HFF-Myc (cell line): ENCODE measurements at places on chromosomes 4 and X.
A peak's percentile ranks its signal among the peaks of the same experiment; 100 is the strongest.

- no peak for DNase-seq
Observed at GRCh38 chrX:11555759-11556158, 110.0 kb downstream of the ARHGAP6 start.

DNA sequence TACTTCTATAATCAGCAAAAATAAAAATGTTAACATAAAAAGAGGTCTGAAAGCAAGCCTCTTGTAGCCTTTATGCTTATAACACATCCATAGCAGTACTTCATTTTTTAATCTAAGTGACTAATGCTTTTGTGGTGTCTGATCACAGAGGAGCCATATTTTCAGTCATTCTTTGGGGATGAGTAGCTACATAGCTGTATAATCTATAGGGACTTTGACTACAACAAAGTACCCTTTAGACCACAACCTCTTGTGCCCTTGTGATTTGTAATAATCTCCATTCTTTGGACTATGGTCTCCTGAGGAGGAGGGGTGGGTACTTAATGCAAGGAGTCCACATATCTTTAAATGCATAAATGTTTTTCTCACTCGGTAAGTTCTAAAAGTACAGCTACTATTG lies 9.6 kb downstream of the DRP2 start:
- peak; percentile 4 for DNase-seq

GRCh38 chr4:174324236-174324635 lies 40.5 kb downstream of the CEP44 start:
- DNase-seq, result no peak

- DNase-seq, result no peak
Observed at GRCh38 chr4:119050527-119051090, 85.0 kb upstream of the MYOZ2 start.

- no peak for DNase-seq
Observed at GRCh38 chr4:70062000-70062399, 11.8 kb downstream of the HTN1 start.

- DNase-seq, result no peak
Observed at GRCh38 chr4:74934016-74934831, 1.3 kb downstream of the PARM1 start.

- DNase-seq, result no peak
Observed at GRCh38 chr4:144873226-144873990, 224.6 kb downstream of the ANAPC10 start.

GRCh38 chrX:8921615-8922014 lies 112.3 kb downstream of the FAM9B start:
- no peak for DNase-seq

GRCh38 chr4:42348247-42348646 lies 49.0 kb upstream of the SHISA3 start:
- DNase-seq, result no peak

DNA sequence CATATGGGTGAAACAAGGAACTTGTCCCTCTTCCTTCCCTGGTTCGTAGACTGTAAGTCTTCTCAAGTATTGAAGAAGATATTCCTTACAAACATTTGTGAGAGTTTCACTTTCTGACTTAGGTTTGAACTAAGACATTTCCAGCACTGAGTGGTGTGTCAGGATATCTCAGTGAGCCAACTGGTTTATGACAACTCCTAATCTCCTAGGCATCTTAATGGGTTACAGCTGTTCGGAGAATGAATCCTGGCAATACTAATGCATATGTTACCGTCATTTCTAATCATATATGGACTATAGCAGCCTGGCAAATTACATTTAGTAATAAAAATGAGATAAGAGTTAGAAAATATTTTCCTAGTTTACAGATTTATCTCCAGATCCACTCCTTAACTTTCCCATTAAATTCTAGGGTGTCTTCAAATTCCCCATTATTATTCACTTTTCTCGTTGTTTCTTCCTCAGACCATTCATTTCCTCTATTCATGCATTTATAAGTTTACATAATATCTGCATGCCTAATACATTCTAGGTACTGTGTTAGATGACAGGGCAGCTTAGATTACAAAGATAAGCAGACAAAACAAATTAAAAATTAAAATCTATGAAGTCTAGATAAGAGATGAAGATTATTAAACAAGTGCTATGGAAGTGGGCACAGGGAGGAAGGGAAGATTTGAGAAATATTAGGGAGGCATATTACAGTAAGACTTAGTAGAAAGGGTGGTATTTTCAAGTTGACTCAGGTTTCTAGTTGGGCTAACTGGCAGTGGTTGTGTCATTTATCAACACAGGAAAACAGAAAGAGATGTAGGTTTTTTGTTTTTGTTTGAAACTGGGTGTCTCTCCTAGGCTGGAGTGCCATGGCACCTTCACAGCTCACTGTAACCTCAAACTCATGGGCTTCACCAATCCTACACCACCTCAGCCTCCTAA lies 173.9 kb downstream of the WDFY3 start:
- DNase-seq, result peak; percentile 43

DNA sequence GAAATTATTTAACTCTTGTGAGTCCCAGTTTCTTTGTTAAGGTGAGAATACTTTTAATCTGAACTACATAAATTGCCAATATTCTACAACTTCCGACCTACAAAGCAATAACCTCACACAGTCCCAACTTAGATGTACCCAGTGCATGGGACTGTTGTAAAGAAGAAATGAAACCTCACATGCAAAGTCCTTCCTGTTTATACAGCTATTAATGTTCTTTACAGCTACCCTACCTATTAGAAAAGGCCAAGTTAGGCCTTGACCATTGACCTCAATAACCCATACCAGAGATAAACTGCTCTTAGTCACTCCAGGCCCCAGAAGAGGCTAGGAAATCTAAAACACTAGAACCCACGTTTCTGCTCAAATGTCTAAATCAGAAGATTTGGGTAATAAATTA lies 920.1 kb upstream of the TENM3 start:
- no peak for DNase-seq

DNA sequence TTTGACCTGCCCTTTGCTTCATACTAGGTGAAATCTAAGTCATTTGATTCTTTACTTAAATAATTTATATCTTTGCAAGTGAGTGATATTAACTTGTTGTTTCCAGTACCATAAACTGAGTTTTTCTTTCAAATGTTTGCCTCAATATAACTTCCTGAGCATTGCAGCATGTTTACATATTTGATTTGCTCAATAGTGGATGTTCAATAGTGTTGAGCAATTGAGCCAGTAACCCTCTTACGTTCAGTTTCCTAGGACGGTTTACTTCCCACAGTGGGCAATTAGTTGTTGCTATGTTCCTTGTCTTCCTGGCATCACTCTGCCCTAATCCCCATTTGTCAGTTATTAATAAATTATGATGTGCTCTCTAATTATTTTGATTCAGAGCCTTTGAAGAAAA lies 278.5 kb downstream of the EPHA5 start:
- DNase-seq, result no peak

- DNase-seq, result no peak
Observed at GRCh38 chrX:103498786-103499185, 20.5 kb downstream of the RAB40A start.

- no peak for DNase-seq
Observed at GRCh38 chrX:130174045-130174704, 2.4 kb downstream of the RAB33A start.
